Stimulated activated CD8-positive, alpha-beta memory T cell treated with anti-CD3 and anti-CD28 coated beads, Interleukin-7, amount 100 ng/mL, for 24 hours (primary cell): ENCODE measurements at places on chromosomes 5 and 9.
A peak's percentile ranks its signal among the peaks of the same experiment; 100 is the strongest.

DNA sequence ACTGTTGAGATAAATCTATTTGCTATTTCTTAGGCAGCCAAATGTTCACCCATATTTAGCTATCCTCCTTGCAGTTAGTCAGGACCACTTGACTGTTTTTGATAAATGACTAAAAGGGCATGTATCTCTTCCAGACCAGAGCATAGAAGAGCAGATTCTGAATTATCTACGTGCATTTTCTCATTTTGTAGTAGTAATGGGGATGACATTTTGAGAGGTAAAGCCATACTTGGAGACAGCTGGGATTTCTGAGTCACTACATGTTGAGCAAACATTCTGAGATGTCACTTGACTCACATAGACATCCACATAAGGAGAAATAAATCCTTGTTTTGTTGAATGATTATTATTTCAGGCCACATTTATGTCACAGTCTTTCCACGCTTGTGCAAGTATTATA, 297.6 kb downstream of the CDH10 start:
- no peak for DNase-seq

DNA sequence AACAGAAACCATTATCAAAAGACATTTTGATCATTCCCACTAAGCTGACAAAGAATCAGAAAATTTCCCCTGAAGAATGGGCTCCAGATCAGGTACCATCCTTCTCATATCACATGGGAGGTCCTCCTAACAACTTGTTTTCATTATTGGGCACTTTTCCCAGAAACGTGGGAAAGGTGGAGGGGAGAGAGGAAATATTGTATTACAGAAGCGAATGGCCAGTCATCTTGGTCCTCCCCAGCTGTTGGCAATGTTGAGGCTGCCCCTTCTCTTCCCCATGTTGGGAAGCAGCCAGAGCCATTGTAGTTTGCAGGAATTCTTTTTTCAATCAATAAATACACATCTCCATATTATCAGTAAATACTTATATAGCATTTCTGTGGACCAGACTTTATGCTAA, 126.2 kb upstream of the ZNF608 start:
- DNase-seq = no peak

- DNase-seq = no peak
Measured at GRCh38 chr5:142954455-142954854, 184.3 kb downstream of the ARHGAP26 start.

GRCh38 chr5:167413506-167413905, 877.9 kb upstream of the WWC1 start:
- DNase-seq = no peak

- DNase-seq = no peak
Measured at GRCh38 chr9:91488341-91488740, 64.7 kb upstream of the NFIL3 start.

DNA sequence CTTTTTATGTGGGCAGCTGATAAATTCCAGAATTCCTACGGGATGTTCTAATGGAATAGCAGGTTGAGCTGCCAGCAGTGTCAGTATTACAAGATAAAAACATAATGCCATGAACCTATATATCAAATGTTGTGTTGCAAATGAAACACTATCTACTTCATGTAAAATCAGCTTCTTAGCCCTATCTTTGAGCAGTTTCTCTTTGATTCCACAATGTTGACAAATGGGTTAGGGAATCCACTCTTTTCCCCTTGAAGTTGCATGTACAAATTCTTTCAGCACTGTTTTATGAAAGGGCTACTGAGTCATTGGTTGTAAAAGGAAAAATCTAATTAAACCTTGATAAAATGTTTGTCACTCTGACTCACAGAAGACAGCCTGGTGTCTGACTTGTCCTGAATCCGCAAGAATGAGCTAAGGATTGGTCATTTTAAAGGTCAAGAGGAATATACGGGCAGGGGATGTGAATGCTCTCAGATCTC, 950.6 kb upstream of the NUDT12 start:
- no peak for DNase-seq

GRCh38 chr5:15823398-15823797, 323.4 kb downstream of the FBXL7 start:
- DNase-seq = no peak

DNA sequence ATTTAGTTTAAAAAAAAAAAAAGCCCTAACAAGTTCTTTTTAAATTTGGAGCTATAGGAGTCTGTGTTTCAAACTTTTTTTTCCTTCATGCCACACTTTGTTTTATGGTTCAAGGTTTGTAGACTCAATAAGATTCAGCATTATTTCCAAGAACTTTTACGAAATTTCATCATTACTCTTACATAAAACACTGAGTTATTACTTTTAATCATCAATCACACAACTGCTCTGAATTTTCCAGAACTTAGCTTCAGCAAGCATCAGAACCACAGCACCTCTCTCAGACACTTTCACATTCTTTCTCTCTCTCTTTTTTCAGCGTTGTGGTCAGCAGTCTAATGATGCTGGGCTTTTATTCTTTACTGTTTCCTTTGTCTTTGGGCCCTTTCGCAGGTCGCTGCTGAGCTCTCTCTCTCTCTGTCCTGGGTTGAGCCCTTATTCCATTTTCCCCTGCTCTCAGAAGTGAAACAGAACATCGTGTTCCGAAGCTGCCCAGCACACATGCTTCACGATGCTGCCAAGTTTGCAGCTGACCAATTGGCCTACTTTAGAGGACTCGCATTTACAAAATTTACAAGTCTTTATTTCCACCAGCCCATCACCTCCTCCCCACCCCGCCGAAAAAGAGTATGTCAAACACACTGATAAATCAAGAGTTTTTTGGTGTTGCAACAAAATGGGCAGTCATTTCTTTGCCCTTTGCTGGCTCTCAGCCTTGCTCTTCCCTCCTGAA, 44.6 kb upstream of the PIK3R1 start:
- DNase-seq = no peak

DNA sequence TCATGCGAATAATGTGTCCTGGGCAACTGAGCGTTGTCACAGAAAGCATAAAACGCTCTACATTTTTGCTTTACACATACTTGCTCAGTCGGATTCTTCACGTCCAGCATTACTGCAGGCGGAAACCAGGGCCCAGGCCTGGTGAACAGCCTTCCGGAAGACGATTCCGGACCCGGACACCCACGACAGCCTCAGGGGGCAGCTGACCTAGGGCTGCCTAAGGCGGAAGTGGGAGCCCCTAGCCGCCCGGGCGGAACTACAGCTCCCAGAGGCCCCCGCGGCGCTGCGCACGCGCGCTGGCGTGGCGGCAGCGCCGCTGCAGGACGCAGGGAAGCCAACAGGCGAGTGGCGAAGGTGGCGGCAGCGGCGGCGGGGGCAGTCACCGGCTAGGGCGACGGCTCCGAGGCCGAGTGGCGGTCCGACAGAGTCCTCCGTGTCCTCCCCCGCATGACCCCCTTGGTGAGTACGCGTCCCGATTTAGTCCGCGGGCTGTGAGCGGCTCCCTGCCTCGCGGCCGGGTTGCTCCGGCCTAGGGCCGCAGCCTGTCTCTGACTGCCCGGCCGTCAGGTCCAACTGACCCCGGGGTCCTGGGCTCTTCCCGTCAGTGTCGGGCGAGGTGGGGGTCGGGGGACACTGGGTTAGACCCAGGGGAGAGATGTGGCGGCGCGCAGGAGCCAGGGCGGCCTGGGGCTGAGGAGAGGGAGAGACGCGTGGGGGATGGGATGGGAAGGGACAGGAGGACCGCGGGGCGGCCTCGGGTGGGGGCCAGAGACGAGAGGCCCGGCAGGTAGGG, at the start of gene GAPVD1:
GAPVD1 (plus strand) TSS at position 326 of the 793 bp plus-strand sequence. CDS start 37,096 bp downstream, outside the sequence.
- DNase-seq = peak; percentile 68

DNA sequence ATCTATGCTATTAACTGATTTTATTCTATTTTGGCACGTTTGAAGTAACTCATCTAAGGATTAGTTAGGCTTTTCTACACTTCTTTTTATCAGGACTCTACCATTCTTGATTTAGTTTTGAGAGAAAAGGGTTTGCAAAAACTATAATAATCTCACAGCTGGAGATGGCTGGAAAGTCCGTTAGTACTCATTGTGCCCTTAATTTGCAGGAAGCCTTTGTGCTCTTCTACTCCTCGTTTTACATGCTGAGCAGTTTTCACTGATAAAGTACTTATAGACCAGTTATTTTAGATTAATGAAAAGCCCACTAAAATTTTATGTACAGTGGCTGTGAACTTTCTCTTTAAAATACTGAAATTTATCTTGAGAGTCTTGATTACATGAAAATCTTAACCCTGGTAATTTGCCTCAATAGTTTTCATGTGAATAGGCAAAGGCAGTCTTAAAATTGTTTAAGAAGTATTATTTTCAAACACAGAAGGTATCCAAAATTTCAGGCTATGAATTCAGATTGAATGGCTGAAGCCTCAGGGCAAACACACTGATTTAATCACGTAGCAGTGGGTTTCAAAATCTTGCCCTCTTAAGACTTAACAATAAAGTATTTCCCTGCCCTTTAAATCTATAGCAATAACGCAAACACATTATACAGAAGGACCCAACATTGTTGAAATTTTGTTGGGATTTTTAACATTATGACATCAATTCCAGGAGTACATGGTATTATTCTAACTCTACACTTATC, 18.6 kb downstream of the MLLT3 start:
- no peak for DNase-seq

GRCh38 chr9:131736431-131736830, 3.4 kb downstream of the RAPGEF1 start:
- no peak for DNase-seq

- no peak for DNase-seq
Measured at GRCh38 chr9:113600023-113600823, 136.7 kb downstream of the RGS3 start.

GRCh38 chr5:79699763-79700400, 10.2 kb downstream of the CMYA5 start:
- no peak for DNase-seq

DNA sequence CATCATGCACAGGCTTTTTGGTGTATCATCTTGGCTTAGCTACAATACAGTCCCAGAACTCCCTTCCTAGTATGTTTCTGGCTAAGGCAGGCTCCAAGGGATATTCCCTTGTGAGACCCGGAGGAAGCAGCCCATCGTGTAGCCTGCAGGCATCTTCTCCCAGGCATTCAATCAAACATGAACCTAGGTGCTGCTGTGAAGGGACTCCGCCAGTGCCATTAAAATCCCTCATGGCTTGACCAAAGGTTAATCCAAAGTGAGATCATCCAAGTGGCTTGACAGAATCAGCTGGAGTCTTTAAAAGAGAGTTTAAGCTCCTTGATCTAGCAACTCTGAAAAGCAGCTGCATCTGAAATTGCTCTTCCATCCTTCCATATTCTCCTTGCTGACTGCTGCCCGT, 333.9 kb downstream of the DIRAS2 start:
- no peak for DNase-seq

DNA sequence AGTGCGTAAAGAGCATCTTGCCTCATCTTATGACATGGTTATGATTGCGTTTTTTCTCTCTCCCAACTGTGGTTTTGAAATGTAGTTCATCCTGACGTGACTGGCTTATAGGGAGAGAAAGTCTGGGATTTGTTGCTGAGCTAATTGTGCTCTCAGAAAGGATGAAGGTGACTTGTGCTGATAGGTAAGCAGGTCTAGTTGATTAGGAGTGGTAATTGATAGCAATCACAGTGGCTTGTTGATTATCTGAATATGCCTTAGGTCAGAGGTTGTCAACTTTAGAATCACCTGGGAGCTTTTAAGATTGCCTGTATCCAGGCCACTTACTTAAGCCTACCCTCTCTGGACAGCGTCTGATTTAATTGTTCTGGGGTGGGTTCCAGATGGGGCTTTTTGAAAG, 117.8 kb downstream of the TLE4 start:
- DNase-seq = no peak

GRCh38 chr5:9516591-9516990, 29.3 kb downstream of the SEMA5A start:
- DNase-seq = no peak

DNA sequence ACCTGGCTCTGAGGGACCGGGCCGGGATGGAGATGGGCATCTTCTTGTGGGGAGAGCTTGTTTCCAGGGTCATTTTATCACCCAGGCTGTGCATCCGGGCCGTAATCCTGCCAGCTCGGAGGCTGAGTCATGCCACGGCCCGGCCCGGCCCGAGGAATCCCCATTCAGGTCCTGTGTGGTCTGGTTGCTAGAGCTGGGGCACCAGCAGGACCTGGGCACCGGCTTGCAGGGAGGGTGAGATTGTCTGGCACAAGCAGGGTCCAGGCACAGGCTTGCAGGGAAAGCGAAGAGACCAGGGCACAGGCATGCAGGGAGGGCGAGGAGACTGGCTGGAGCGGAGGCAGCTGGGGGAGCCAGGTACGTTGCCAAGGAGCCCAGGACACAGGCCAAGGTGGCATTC, 106.8 kb downstream of the RXRA start:
- no peak for DNase-seq

- no peak for DNase-seq
Measured at GRCh38 chr5:178241688-178242231, 9.2 kb upstream of the PHYKPL start.

GRCh38 chr9:22244139-22245011, 202.2 kb upstream of the DMRTA1 start:
- DNase-seq = no peak

GRCh38 chr5:123157791-123158581, 68.9 kb downstream of the PRDM6 start:
- DNase-seq = no peak

GRCh38 chr9:107750741-107751566, 261.4 kb upstream of the KLF4 start:
- DNase-seq = no peak

DNA sequence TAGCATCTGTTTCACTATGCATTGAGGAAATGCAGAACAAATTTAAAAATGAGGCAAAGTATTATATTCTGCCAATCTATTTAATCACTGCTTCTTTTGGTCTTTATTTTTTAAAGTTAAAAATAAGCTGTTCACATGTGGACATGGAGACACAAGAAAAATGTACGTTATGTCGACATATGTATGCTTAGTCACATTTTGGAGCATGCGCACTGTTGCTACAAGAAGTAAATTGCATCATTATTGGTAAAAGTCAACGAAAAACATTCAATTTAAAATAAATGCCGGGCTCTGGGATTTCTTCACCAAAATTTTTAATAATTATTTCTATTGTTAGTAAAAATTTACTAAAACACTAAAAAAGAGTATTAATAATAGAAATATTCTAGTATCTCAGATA, 876.3 kb upstream of the CTNND2 start:
- DNase-seq = no peak

GRCh38 chr5:124055751-124056150, 543.8 kb downstream of the CSNK1G3 start:
- DNase-seq = no peak

DNA sequence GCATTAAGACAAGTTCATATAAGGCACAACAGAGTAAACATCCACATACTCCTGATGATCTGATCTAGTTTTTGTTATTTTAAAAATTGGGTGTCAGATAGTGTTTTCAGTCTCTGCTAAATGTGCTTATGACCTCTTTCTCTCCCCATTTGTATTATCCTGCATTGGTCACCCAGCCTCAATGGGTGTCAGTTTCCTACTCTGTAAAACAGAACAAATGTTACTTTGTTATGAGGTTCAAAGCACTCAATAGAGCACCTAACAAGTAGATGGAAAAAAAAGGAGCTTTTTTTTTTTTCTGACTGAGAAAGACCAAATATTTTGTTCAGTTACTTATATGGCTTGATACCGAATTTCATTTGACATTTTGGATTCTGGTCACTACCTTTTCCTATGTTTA, 33.6 kb upstream of the RASGRF2 start:
- no peak for DNase-seq
